ENCODE measurements at places on chromosomes 16 and 17.

DNA sequence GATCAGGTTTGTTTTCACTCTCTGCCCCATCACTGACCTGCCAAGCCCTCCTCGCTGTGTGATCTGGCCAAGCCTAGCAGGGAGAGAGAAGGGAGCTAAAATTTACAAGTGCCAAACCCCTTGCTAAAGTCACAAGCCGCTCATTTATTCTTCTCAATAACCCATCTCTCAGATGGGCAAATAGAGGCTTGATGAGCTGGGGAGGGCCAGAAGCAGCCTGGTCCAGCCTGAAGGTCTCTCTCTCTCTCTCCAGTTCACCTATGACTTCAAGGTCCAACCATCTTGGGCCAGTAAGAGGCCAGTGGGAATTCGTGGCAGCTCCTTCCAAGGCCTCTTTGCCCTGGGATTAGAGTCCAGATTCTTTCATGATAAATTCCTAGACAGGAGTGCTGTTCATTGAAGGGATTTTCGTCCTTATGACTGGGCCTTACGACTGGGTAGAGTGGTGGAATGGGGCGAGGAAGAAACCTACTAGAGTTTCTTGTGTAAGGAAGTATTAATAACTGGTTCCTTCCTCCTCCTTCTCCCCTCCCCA lies 3.4 kb downstream of the CA7 start:
- no peak for DNase-seq

- DNase-seq, result no peak
Measured at GRCh38 chr16:81624760-81625543, 154.1 kb upstream of the PLCG2 start.

DNA sequence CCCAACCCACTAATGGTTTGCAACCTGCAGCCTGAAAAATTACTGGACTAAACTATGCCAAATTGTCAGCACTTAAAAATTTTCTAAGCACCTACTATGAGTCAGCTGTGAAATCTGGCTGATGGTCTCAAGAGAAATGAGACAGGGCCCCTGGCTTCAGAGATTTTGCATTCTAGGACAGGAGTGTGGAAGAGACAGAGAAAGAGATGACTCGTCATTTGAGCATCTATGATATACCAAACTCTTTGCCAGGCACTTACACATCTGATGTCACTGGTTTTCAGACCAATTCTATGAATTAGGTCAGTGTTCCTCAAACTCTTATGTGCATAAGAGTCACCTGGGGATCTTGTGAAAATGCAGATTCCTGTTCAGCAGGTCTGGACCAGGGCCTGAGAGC lies 44.4 kb downstream of the CLEC19A start:
- no peak for DNase-seq

DNA sequence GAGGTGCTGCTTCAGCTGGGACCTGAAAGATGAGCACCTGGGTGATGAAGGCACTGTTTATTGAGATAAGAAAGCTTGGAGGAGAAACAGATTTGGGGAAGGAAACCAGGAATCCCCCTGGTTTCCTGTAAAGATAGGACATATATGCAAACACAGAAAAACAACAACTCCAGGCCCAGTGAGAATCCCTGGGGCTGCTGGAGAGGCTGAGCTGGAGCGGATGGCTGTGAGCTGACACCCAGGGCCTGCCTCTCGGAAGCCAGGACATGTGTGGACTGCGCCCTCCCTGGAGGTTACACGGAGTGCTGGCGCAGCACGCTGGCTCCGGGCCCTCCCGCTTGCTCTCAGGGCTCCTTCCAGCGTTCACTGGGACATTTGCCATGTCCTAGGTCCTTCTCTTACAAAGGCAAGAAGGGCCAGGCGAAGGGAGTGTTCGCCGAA lies 57.5 kb downstream of the CYB5B start:
- no peak for DNase-seq

GRCh38 chr16:28879261-28879840 lies 1.1 kb downstream of the ATP2A1 start:
- no peak for DNase-seq

GRCh38 chr16:85227946-85228862 lies 115.9 kb upstream of the CIBAR2 start:
- DNase-seq, result no peak

- DNase-seq, result no peak
Measured at GRCh38 chr16:6375465-6376075, 957.1 kb upstream of the RBFOX1 start.

- DNase-seq, result no peak
Measured at GRCh38 chr17:71203953-71204352, 916.9 kb upstream of the SOX9 start.

DNA sequence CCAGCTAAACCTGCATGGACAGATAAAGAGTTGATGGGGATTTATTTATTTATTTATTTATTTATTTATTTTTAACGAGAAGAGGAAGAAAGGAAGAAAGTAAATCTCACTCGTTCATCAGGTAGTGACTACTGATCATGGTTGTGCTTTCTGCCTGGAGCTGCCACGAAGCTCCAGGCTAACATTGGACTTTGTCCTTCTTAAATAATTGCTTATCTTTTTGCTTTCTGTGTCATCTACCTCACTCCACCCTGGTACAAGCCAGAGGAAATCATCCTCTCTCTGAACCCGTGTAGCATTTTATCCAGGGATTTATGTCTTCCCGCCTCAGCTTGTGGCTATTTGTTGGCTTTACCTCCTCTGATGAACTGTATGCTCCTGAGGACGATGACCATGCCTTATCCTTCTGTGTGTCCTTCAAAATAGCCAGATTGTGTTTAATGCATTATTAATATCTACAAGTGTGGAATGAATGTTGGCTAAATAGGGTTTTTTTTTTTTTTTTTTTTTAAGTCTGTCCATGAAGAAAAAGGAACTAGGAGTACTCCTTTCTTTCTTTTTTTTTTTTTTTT lies 8.0 kb upstream of the SLC12A3 start:
- no peak for DNase-seq

GRCh38 chr17:55300479-55301290 lies 35.9 kb downstream of the HLF start:
- no peak for DNase-seq

GRCh38 chr16:88967830-88968588 lies 9.0 kb downstream of the CBFA2T3 start:
- DNase-seq, result no peak

- DNase-seq, result no peak
Measured at GRCh38 chr17:58348038-58348437, 4.0 kb downstream of the SUPT4H1 start.

GRCh38 chr17:7224110-7224509 lies 4.4 kb downstream of the ACADVL start:
- DNase-seq, result no peak

DNA sequence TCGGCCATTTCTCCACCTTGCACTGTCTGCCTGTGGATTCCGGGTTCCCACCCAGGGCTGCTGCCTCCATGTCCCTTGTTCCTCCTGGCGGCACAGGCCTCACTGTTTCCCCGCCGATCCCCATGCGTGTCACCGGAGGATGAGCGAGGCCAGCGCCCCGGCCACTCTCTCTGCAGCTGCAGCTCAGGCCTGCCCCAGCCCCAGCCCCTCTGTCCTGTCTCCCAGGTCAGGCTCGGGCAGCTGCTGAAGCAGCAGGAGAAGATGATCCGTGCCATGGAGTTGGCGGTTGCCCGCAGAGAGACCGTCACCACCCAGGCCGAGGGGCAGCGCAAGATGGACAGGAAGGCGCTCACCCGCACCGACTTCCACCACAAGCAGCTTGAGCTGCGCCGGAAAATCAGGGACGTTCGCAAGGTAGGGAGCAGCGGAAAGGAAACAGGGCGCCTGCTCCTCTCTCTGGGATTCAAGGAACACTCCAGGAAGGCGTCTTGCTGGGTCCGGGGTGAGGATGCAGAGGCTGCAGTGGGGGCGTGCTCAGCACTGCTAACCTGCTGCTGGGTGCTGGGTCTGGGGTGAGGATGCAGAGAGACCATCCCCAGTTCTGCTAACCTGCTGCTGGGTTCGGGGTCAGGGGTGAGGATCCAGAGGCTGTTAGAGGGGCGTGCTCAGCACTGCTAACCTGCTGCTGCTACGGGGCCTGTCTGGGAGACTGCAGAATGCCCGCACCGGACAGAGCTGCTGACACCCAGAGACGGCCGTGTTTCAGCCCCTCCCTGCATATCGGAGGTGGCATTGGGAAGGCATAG lies 6.1 kb upstream of the GAA start:
- DNase-seq, result no peak

- no peak for DNase-seq
Measured at GRCh38 chr16:11524098-11524760, 62.5 kb downstream of the LITAF start.

DNA sequence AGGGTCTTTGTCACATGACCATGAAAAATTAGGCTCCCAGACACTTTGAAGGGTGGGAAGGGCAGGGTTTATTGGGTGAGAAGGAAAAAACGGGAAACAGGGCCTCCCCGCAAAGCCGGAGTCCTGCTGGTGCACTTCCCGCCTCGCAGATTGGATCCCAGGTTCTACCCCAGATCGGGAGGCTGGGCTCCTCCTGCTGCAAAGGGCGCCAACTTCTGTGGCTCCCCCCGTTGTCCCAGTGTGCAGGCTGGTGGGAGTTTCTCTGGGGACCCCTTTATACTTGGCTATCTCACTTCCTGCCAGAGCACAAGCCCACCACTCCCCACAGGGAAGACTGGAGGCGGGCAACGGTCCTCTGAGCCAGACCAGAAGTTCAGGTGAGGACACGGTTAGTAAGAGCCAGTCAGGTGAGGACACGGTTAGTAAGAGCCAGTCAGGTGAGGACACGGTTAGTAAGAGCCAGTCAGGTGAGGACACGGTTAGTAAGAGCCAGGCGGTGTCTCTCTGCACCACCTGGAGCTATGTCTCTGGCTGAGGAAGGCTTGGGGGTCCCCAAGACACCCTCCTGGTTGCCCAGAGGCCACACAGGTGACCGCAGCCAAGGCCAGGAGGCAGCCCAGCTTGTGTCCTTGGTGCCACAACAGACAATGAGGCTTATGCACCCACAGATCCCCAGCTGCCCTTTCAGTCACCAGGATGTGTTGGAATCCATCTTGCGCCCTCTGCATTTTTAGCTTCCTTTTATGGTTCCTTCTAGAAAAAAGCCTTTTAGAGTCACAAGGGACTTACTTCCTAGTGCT lies 48.1 kb upstream of the CHMP6 start:
- no peak for DNase-seq

DNA sequence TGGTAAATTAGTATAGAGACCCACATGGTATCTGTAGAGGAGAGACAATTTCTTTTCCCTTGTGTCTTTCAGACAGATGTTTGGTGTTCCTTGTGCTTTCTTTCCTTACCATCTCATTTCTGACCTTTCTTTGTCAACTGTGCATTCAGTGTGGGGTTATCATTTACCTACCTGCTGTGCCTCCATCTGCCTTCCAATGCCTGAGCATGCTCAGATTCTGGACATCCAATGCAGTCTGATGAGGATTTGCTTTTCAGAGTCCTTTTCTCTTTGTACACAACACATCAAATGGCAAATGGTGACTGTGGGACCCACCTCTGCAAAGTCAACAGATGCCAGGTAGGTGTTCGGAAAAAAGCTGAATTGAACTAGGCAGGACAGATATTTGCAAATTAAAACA lies 364.8 kb downstream of the CA10 start:
- DNase-seq, result no peak

- DNase-seq, result no peak
Measured at GRCh38 chr16:9370061-9370491, 278.6 kb downstream of the HAPSTR1 start.

DNA sequence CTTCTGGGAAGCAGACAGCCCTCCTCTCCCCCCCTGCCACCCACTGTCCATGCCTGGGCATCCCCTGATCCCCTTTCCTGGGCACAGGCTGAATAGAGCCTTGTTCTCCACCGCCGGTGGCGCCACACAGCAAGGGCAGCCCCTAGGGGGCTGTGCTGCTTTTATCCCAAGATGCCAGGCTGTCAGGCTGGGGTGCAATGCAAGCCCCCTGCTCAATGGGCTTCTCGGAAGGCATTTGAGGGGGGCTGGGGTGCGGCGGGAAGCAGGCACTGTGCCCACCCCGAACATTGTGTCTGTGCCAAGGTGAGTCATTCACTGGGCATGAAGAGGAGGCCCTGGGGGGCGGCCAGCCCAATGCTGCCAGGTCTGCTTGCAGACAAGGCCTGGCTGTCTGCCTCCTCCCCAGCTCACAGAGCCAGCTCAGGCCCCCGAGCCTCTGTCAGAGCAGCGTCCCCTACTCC lies 1.5 kb upstream of the GFAP start:
- DNase-seq, result no peak

DNA sequence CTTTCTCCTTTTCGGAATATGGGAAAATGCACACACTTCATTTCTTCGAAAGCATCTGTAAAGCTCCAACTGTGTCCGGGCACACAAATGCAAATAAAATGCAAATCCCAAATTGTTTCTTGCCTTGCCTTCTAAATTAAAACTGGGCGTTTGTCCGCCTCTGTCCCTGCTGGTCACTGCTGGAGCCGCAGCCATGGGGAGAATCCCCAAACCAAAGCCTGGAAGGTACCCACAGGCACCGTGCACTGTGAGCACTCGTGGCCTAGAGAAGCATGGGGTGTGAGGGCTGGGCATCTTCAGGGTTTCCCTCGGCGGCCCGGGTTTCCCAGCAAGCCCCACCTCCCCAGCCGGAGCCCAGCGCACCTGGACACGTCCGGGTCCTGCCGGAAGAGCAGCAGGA lies 2.9 kb downstream of the SLC47A2 start:
- DNase-seq, result no peak

DNA sequence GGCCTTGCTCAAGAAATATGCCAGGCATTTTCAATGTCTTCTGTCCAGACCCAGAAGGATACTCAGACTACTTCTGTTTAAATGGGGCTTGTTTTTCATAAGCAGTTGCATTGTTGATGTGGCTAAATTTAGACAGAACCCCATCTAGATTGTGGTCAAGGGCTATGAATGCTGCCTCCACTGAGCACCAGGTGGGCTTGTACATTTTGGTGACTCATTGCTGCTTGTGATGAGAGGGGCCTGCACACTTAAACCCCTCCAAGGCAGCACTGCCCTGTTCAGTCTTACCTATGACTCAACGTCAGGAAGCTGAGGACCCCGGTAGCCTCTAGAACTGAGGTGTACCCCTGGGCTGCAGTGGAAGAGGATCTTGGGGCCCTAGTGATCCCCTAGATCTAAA lies 144.0 kb downstream of the PRKCA start:
- no peak for DNase-seq

GRCh38 chr17:43900858-43901754 lies 6.2 kb downstream of the MPP2 start:
- DNase-seq, result no peak

DNA sequence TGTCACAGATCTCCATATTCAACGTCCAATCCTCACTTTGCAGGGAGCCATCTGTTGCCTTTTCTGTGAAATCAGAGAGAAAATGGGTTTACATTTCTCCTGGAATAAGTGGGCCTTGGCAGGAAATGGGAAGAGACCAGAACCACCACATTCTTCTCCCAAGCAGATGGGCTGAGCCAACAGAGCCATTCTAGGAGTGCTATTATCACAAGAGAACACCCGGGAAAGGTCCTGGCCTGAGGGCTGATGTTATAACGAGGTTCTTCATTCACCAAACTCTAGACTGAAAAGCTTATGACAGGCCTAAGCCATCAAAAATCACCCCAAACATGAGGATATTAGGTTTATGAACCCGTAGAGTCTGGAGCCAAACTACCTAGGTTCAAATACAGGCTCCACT lies 64.7 kb downstream of the TOM1L2 start:
- no peak for DNase-seq

GRCh38 chr17:73284354-73284753 lies 22.7 kb upstream of the CPSF4L start:
- DNase-seq, result no peak

- DNase-seq, result no peak
Measured at GRCh38 chr17:41639492-41640473, 15.4 kb upstream of the KRT17 start.

- DNase-seq, result no peak
Measured at GRCh38 chr16:80015566-80015965, 415.0 kb upstream of the MAF start.
